HCT116 (cell line): ENCODE measurements at places on chromosomes 7 and 10.

DNA sequence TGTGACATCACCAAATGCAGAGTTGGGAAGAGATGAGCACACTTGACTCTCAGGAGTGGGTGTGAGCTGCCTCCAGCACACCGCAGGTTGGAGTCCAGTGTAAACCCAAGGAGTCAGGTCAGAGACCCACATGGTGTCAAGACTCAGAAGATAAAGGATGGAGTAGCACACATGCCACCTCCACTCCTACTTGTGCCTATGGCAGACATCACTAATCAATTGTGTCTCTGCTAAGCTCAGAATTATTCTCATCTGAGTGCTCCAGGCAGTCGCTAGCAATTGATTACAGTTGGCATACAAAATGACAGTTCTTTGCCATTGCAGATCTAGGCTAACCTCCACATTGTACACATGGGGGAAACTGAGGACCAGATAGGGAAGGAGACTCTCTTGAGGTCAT, 187.1 kb downstream of the RPS24 start:
- DNase-seq = no peak

DNA sequence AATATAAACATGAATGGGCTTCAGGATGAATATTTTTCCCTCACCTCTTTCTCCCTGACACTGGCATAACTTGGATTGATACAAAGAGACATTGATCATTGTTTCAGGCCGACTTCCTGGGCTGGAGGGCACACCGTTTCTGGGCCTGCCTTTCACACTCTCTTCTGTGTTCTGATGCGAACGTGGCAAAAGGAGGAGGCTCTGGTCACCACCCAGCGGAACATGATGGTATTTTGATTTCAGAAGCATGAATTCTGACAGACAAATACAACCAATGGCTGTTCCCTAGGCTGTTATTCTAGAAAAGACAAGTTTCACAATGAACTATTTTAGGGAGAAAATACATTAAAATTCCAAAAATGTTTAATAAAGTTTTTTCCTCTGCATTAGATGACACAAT, 534.5 kb upstream of the MKI67 start:
- peak; percentile 23 for DNase-seq

GRCh38 chr7:157557263-157557662, 220.5 kb downstream of the DNAJB6 start:
- no peak for DNase-seq

DNA sequence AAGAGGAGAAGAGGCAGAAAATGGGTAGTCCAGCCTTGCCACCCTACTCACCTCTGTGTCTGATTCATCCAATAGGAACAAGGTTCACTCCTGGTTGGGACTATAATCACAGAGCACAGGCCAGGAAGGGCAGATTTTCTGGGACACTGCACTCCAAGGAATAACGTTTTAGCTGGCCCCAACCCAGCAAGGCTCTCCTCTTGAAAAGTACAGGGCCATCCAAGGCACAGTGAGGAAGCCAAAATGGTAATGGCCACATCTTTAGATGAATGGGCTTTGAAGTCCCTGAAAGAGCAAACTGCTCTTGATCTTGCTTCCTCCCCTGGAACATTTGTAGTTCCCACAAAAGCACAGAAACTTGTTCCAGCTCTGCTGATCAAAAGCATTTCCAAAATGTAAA, 149.4 kb downstream of the GRM3 start:
- no peak for DNase-seq

GRCh38 chr7:149790146-149790548, 16.8 kb upstream of the ZNF467 start:
- no peak for DNase-seq

DNA sequence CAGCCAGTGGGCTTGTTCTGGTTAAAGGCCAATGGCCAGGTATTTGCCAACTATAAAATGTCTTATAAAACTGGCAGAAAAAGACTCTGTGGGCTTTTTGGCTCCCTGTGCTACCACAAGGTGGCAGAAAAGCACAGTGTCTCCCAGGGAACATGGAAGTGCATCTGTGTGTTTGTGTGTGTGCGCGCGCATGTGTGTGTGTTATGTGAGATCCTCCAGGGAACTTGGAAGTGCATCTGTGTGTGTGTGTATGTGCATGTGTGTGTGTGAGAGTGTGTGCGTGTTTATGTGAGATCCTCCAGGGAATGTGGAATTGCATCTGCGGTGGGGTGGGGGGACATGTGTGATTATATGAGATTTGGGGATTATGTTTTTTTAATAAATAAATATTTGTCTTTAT, 30.2 kb upstream of the ABI1 start:
- DNase-seq = peak; percentile 62

DNA sequence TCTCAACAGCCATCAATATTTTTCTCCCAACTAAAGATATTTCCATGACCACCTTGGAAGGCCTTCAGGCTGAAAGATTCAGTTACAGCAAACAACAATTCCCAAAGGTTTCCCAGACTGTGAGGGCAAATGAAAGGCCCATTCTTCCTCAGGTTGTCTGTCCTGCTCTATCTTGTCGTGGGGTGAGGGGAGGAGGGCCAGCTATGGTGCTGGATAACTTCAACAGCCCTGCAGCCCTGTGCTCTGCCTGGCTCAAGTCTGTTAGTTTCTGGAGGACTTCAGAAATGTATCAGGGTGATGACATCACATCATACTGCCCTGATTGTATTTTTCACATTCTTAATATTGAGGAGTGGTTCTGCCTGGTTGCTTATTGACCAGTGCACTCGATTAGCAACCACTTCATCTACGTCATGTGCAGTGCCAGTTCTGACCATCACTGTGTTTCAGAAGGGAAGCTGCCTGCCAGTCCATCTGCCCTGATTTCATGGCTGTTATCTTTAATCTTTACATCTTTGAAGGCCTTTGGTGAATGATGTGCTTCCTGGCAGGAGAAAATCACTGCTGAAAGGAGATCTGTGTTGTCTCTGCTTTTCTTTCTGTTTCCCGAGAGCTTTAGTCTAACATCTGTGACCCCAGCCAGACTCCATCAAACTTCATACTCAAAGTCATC, 135.5 kb downstream of the NRF1 start:
- no peak for DNase-seq

DNA sequence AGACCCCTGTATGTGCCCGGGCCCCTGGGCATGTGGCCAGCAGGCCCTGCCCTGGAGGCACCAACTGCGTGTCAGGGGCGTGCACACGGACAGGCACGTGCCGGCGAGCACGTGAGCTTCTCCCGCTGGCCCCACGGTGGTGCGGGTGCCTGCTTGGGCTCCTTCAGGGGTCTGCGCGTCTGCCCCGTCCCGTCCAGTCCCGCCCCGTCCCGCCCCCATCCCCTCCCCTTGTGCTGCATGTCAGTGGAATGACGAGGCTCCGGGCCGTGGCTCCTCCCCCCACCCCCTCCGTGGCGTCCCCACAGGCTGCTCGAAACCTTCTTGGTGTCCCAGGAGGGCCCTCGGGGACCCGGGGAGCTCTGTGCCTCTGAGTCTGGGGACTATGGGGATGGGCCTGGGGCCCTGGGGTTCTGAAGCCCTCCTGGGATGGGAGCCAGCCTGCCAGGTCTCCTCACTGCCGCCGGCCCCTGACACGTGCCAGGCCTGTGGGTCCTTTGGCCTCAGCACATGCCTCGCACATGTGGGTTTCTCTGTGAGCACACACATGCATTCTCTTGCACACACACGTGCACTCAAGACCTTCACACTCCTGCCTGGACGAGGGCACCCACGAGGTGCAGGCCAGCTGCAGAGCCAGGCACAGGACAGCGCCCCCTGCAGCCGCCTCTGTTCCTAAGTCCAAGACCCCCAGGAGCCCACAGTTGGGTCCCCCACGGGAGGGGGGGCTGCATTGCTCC, 27.5 kb upstream of the AMZ1 start:
- no peak for DNase-seq

- no peak for DNase-seq
Observed at GRCh38 chr10:32143302-32143847, 87.2 kb upstream of the KIF5B start.

DNA sequence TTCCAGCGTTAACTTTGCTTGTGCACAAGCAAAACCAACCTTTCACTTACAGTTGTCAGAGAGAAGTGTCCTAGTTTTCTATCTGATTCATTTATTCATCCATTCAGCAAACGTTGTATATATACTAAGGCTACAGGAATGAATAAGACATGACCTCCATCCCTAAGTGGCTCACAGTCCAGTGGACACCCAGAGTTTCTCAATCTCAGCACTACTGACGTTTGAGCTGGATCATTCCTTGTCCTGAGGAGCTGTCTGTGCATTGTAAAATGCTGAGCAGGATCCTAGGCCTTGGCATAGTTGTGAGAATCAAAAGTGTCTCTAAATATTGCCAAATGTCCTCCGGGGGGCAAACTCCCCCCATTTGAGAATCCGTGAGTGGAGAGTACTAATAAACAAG, 166.7 kb upstream of the PRKCQ start:
- no peak for DNase-seq

DNA sequence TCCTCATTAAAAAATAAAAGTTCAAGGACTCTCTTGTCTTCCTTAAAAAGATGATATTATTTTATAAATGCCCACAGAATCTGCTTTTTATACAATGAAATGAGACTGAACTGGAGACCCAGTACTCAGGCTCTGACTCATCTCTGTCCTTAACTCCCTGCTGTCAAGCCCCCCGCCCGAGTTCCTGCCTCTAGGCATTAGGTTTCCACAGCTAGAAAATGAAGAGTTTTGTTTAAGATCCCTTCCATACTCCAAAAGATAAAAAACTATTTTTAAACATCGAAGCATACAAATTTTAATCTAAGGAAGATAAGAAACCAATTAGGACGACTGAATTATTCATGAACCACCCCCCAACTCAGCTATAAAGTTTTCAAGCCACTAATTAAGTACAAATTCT, 97.7 kb upstream of the FEZF1 start:
- DNase-seq = no peak

GRCh38 chr7:45069444-45070253, 19.1 kb downstream of the NACAD start:
- no peak for DNase-seq
